ENCODE measurements at places on chromosomes 16 and 17.

DNA sequence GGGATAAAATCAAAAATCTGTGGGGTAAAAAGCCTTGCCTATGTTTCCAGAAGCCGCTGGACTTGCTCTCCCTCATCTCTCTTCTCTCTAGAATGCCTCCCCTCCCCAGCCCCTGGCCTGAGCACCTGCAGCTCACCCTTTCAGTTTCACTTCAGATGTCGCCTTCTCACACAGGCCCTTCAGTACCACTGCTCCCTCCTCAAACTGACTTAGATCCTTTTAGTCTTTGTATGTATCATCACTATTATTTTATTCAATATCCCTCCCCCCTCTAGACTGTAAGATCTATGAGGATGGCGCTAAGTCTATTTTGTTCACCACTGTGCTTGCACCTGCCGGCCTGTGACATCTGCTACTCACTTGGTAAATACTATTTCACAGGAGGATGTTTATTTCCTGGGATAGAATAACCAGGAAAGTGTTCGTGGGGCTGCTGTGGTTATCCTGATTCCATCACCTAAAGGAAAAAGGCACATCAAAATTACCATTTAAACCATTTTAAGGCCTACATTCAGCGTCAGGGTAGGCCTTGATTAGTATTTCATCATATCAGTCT lies 122.3 kb downstream of the MRTFB start:
- no peak for DNase-seq

DNA sequence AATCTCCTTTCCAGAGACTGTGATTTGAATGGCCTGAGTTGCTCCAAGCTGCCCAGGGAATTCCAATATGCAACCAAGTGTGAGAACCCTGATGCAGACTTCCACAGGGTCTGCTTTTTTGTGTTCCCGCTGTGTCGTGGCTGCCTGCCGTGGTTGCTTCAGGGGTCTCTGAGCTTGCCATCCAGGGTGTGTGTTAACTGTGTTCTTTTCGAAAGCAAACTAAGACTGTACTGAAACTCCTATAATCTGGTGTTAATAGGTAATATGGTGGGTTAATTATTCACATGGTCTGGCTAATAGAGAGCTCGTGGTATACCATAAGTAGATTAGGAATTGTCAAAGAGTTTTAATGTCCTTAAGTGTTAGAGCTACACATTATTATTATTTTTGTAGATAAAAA lies 20.7 kb downstream of the UBN1 start:
- DNase-seq, result no peak

DNA sequence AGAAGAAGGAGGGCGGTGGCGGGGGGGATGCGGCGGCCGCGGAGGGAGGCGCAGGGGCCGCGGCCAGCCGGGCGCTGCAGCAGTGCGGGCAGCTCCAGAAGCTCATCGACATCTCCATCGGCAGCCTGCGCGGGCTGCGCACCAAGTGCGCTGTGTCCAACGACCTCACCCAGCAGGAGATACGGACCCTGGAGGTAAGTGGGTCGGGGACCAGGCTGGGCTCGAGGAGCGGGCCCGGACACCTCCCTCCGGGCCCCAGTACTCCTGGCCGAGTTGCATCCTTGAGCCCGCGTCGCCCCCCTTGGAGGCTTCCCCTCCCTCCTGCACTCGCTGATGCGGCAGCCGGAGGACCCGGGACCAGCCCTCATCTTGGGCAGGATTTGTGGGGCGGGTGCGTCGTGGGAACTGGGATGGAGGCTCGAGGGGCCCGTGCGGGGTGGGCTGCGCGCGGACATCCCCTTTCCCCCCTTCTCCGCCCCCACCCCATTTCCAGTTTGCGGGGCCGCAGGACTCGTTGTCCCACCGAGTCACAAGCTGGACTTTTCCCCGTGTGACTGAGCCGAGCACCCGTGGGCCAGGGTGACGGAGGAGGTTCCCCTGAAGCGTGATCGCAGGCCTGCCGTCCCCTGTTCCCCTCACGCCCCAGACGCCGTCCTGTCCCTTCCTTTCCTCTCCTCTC lies 572 bp downstream of the KSR1 start:
- DNase-seq, result no peak

- DNase-seq, result no peak
These were observed 178.9 kb downstream of the PRKCA start for GRCh38 chr17:66481271-66481670.

DNA sequence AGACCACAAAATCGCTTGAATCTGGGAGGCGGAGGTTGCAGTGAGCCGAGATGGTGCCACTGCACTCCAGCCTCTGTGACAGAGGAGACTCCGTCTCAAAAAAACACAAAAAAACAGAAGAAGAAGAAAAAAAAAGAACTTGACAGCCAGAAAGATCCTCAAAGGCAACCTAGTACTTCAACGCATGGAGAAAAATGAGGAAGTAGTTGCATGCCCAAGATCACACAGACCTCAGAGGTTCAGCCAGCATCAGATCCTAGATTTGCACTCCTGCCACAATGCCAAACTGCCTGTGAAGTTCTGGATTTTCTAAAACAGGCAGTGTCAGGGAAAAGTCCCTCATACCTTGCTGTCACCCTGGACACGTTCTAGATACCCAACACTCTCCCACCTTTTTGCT lies 1.5 kb downstream of the ATPAF2 start:
- DNase-seq, result no peak

GRCh38 chr17:78828470-78829185 lies 12.0 kb downstream of the USP36 start:
- DNase-seq, result no peak

DNA sequence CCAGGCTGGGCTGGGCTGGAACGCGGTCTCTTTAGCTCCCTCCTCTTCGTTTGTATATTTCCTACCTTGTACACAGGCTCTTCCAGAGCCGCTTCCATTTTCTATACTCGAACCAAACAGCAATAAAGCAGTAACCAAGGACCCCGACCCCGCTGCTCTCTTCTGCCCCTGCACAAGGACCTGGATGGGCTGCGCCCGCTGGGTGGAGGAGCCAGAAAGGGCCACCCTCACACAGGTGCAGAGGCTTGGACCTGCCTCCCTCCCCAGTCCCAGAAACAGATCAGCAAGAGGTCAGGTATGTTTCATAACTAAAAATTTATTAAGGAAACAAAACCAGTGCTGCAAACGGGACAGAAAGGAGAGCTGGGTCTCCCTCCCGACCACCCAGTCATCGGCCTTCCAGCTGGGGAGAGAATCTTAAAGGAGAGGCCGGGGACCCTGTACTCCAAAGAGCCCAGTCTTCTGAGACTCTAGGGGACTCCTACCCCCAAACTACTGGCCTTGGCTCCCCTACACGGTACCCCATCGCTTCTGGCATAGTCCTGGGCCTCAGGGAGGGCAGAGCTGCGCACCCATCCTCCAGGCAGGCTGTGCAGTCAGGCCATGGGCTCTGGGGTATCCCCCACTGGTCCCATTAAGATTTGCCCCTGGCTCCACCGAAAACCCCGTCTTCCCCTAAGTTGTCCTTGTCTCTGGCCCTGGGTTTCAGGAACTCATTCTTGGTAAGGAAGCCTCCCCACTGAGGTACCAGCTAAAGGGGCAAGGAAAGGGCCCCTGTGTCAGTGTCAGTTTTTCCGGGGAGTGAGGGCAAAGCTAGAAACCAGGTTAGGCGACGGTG lies 4.9 kb downstream of the HIC1 start:
- no peak for DNase-seq

DNA sequence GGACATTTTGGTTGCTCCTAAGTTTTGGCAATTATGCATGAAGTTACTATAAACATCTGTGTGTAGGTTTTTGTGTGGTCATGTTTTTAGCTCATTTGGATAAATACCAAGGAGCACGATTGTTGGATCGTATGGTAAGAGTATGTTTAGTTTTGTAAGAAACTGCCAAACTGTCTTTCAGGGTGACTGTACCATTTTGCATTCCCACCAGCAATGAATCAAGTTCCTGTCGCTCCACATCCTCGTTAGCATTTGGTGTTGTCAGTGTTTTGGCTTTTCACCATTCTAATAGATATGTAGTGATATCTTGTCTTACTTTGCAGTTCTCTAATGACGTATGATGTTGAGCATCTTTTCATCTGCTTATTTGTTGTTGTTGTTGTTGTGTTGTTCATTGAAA lies 20.2 kb downstream of the TENT4B start:
- DNase-seq, result no peak

GRCh38 chr17:64786337-64786736 lies 124.2 kb upstream of the SMURF2 start:
- DNase-seq, result no peak

- DNase-seq, result no peak
These were observed 15.1 kb upstream of the TIMP2 start for GRCh38 chr17:78940258-78940657.

DNA sequence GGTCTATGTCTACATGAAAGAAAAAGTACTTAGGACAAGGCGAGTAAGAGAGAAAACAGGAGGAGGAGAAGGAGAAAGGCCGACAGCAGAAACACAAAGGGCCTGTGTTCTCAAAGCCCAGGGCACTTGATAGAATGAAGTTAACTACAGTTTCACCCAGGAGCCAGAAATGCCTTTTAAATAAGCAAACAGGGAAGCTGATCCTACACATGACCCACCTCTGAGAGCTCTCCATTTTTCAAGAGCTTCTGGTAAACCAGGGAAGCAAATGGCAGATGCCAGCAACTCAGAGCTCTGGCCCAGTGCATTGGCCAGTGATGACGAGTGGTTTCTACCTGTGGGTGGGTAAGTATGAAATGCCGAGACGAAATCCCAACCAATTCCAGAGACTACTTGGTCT lies 163.4 kb downstream of the ZFHX3 start:
- DNase-seq, result no peak

DNA sequence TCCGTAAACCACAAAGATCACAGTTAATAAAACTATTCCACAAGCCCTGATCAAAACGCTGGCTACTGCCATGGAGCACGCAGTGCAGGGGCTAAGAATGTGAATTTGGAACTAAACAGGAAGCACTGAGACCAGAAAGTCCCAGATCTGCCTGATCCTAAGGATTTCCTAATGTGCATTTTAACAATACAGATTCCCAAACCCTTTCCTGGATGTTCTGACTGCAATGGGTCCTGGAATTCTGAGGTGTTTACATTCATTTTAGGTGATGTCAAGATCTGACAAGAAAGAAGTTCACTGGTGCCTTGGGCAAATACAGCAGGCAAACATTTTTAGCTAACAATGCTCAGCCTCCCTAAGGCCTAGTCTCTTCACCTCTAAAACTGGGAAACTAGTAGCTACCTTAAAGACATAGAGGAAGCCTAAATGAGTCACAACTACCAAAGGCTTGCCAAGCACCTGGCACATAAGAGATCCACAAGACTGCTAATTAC lies 10.3 kb downstream of the NSMCE1 start:
- no peak for DNase-seq

GRCh38 chr17:2179615-2180295 lies 123.8 kb downstream of the SMG6 start:
- no peak for DNase-seq

DNA sequence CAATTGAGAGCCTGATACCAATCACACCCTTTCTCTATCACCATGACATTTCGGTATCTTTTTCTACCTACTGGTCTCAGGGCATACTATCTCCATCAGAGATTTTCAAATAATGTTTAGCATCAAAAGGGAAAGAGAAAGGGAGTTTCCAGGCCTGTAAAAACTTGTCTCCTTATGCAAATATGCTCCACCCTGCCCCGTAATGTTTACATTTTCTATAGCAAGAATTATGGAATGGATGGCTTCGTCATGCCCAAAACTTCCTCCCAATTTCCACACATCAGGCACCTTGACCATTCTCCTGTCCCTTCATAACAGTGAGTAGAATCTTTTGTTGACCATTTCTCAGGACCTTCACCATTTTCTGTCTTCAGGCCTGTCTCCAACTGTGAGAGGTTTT lies 30.9 kb upstream of the HLF start:
- no peak for DNase-seq

Data from stimulated activated CD4-positive, alpha-beta T cell treated with anti-CD3 and anti-CD28 coated beads, Interleukin-15, amount 100 ng/mL, for 1 hour (primary cell).